Muscle of back (tissue), 13 donors: ENCODE measurements at places on chromosomes 7 and 10.
A peak's percentile ranks its signal among the peaks of the same experiment; 100 is the strongest.

- DNase-seq = no peak
These were observed 294.5 kb upstream of the NFE2L3 start for GRCh38 chr7:25857376-25858067.

GRCh38 chr7:39199006-39199405, 221.3 kb downstream of the POU6F2 start:
- DNase-seq = no peak

GRCh38 chr7:46004965-46005364, 83.9 kb upstream of the IGFBP3 start:
- DNase-seq = no peak

- peak; percentile 96 for DNase-seq
These were observed 106.7 kb downstream of the TES start for GRCh38 chr7:116316838-116317628.

- no peak for DNase-seq
These were observed 16.1 kb downstream of the MYOF start for GRCh38 chr10:93465806-93466675.

- DNase-seq = no peak
These were observed 7.1 kb downstream of the SND1 start for GRCh38 chr7:127658970-127659630.

GRCh38 chr7:3691478-3692158, 390.6 kb downstream of the SDK1 start:
- DNase-seq = no peak

- peak; percentile 14 for DNase-seq
These were observed at the start of gene FAM237B for GRCh38 chr7:90320801-90321494. Gene FAM237B (minus strand): TSS chr7:90321304. CDS start chr7:90319748, 1,556 bp downstream.

- DNase-seq = no peak
These were observed 21.6 kb downstream of the NUB1 start for GRCh38 chr7:151363182-151363581.

DNA sequence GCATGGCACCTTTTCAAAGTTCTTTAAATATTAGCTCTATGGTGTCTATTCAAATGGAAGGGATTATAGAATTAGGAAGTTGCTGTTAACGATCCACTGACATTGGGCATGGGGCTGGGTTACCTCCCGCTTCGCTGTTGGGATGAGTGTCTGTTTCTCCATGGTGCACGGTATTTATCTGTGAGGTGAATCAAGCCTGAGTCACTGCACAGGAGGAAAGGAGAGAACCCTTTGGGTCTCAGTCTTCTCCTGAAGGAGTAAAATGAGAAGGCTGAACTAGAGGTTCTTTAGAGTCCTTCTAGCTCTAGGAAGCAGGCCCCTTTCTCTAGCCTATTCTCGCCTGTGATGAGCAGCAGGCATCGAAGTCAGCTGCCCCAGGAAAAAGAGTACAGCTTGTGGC, 7.3 kb downstream of the JCAD start:
- DNase-seq = no peak

GRCh38 chr10:14564268-14564744, 210.4 kb downstream of the FAM107B start:
- DNase-seq = no peak

DNA sequence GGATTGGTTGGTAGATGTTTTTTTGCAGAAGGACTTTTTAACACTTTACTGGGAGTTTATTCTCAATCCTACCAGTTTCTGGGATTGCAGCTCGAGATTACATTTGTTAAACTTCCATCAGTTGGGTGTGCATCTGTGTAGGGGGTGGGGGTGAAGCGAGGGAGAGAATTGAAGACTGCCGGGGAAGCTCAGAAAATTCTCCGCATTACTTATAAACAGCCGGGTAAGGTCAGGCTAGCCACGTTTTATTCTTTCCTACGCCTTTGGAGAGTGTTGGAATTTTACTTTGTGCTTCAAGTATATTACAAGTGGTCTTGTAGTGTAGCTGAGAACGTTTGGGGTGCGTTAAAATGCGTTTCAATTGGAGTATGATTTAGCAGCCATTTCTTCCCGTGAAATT, 1.1 kb downstream of the PALS2 start:
- DNase-seq = no peak

DNA sequence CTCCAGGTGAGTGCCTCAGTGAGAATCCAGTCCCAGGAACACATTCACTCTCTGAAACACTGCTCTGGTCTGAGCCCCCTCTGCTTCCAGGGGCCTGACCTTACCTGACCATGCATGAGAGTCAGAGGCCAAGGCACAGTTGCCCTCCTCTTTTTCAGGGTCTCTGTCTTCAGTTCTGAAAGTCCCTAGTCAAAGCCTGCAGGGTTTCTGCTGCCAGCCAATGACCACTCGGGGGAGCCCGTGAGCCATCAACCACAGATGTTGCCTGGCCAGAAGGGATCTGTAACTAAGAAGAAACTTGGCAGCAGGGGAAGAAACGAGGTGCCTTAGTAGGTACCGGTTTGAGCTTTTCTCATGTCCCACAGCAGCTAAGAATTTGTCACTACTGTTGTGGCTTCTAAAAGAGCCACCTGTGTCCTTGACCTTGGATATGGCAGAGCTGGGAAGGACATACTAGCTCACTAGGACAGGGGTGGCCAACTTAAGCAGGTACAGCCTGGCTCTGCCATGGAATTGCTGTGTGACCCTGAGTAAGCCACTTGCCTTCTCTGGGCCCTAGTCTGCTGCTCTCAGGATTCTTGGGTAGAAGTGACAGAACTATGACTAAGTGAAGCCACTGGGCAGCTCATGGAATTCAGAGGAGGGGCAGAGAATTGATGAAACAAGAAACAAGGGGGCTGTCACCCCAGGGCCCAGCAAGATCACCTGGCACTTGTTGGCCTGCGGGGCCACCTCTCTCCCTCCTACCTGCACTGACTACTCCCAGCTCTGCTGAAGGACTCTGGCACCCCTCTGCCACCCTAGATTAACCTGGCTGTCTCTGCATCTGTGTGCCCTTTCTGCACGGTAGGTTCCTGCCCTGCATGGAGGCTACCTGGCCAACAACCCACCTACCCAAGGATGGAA, 83.8 kb upstream of the GPR26 start:
- DNase-seq = peak; percentile 50

DNA sequence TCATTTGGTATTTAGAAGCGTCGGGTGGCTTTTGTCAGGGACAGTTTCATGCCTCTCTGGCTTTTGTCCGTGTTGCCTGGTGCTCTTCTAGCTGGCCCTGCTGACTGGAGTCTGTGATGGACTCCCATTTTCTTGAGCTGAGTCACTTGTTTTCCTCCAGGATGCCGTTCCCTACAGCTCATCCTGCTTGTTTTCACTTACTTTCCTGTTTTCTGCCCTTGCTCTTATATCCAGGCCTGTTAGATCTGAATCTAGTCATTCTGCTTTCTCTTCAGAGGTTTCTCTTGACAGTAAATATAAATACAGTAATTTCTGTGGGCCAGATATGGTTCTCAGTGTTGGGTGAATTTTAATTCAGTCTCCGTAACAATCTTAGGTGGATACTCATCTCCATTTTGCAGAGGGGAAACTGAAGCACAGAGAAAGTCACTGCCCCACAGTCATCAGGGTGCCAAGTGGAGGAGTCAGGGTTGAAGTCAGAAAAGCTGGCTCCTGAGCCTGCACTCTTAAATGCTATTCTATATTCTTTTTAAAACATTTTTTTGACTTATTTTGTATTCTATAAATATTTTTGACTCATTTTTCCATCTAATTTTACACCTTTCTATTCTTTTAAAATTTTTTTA, 85.4 kb downstream of the CCNY start:
- DNase-seq = no peak

DNA sequence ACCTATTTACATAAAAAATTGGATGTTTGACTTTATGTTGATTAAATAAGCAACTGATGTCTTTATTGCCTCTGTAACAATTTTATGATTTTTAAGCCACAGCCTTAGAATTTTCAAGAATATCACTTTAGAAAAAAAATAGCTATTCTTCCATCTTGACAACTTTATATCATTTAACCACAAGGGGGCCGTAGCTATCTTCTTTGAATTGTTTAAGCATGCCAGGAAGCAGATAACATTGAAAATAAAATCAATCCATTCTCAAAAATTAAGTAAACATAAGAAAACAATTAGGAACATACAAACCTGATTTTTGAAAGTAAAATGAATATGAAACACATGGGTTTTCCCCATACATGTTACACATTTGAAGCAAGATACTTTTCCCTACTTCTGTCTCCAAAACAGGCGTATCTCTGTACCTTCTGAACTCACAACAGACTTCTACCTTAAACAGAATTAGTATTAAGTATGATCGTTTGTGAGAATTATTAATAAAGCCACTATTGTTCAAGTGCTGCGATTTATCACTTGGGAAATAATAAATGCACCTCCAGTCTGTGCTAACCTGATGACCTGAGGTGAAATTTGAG, 209.0 kb downstream of the CACNA2D1 start:
- peak; percentile 33 for DNase-seq

- no peak for DNase-seq
These were observed 23.8 kb downstream of the MYH16 start for GRCh38 chr7:99296471-99296870.

GRCh38 chr7:42639930-42640329, 271.9 kb downstream of the C7orf25 start:
- DNase-seq = no peak

DNA sequence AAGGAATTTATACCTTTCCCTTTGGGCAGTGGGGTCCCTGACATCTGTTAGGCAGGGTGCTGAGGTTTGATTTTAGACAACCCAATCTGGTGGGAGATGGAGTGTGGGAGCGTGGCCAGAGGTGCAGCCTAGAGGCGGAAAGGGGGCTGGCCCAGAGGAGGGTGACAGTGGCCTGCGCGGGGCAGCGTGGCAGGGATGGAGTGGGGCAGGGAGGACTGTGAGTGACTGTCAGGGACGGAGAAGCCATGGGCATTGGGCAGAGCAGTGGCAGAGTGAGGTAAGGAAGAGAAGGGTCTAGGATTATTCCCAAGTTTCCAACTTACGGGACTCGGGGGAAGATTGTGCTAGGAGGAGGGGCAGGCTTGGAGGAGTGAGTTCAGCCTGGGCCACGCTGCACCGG, 181.9 kb downstream of the CCDC3 start:
- DNase-seq = no peak

DNA sequence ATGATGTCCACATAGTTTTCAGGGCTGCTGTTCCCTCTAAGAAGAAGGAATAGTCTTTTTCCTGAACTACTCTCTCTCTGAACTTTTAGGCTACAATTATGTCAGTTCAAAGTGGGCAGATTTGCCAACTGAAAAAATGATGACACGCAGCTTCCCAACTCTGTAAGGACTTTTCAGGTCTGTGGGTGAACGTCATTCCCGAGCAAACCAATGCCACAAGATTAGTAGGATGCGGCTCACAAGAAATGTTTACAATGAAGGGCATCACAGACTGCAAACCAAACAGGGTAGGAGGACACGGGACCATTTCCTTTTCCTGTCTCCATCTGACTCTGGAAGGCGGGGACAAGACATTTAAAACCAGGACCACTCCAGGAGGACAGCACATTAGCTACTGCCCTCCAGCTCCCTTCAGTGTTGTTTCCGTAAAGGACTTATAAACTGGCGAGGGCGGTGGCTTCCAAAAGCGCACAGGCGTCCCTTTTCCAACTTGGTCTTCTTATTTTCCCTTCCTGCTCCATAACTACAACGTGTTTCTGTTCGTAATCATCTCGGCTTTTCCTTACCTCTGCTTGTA, 539 bp upstream of the MKLN1 start:
- peak; percentile 56 for DNase-seq

DNA sequence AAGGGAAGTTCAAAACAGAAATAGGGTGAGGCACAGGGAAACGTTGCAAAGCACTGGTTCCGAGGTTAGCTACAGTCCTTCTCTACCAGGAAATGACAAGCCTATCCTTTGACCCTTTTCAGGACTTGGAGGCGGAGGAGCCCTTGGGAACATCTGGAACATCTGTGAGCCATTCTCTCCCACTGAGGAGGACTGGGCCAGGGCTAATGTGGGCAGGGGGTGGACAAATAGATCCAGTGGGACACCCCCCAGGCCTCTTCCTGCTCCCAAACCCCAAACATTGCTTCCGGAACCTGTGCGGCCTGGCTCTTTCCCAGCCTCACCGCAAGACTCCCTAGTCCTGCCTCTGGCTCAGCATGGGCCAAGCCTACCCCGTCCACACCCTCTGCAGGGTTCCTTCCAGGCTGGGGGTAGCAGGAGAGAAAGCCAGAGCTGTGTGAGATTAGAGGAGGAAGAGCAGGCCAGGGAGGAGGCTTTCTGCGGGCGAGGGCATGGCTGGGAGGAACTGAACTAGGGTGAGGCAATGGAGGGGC, 36.5 kb downstream of the GHRHR start:
- no peak for DNase-seq

DNA sequence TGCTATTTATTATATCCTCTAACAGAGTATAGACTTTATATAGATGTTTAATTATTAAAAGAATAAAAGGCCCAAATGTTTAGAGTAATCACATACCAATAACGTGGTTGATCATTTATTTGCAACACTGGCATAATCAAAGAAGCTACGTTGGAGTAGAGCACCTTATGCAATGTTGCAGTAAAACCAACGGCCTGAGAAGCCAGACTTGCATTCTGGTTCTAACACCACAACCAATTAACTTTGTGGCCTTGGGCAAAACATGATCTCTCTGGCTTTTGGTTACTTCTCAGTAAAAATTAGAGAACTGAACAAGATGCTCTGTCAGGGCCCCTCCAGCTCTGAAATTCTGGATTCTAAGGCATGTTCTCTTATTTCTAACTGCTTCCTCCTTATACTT, 476.2 kb downstream of the GRM8 start:
- DNase-seq = no peak

DNA sequence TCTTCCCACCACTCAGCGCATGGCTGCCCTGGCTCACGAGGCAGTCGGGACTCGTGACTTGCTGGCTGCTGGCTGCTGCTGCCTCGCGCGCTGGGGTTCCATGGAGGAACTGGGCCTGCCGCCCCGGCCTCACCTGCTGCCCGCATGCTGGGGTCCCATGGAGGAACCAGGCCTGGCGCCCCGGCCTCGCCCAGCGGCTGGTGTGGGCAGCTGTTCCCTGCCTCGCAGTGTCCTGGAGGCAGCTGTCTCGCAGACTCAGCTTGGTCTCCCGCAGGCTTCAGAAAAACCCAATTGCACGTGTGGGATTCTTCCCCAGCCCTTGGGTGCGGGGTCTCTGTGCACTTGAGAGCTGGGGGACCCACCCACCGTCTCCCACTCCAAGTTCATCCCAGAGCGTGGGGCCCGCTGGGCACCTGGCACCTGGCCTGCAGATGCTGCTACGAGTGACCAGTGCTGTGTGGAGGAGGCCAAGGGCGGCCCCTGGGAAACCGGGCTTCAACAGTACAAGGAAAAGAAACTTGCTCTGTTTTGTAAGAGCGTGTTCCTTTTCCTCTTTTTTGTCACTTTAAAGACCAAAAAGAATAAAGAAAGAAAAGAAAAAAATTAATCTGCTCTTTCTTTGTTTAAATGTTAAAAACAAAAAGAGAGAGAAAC, 20.4 kb downstream of the PWWP2B start:
- no peak for DNase-seq

GRCh38 chr10:6918305-6918704, 338.2 kb upstream of the PRKCQ start:
- DNase-seq = no peak

- DNase-seq = no peak
These were observed 131.1 kb upstream of the CHST15 start for GRCh38 chr10:124224331-124225028.
